ENCODE measurements at places on chromosomes 3 and 15.

DNA sequence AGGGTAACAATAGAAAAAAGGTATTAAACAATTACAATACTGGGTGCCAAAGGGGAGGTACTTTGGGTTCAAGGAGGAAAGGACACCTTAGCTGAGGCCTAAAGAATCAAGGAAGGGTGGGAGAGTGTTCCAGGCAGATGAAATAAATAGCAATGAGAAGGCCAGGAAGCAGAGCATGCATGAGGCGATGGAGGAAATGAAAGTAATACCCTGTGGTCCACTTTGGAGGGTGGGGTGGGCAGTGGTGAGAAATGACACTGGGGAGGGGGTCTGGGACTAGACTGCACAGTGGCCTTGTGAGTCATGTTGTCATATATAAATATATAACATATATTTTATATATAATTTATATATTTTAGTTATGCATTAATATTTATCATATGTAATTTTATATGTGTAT lies 55.9 kb downstream of the BHLHE40 start:
- DNase-seq: no peak

DNA sequence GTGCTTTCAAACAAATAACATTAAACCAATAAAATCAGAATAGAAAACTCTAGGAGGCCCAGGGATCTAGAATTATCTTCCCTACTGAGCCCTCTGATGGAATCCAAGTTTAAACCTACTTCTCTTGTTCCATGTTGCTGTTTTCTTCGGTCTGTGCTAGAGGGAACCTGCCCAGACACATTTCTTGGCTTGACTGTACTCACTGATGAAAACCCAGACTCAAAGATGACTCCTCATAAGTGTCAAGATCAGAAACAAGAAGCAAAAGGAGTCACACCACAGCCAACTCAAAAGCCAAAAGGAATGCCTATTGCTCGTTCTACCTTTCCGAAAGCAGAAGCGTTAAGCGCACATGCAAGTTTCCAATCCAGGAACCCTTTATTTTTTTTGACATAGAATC lies 31.6 kb downstream of the SCAP start:
- no peak for DNase-seq

- DNase-seq: no peak
Observed at GRCh38 chr3:131421957-131422498, 40.5 kb downstream of the NUDT16 start.

- no peak for DNase-seq
Observed at GRCh38 chr3:62632510-62633294, 242.5 kb downstream of the CADPS start.

GRCh38 chr3:127610105-127610504 lies 11.9 kb downstream of the MCM2 start:
- no peak for DNase-seq

GRCh38 chr3:197224034-197224444 lies 74.4 kb downstream of the DLG1 start:
- peak; percentile 15 for DNase-seq

GRCh38 chr15:23687143-23687470 lies at the start of gene NDN:
TSS of gene NDN (minus strand) at chr15:23687305. CDS start at chr15:23687217, 88 bp downstream.
- DNase-seq: no peak

- DNase-seq: no peak
Observed at GRCh38 chr15:72198356-72199204, 993 bp upstream of the GRAMD2A start.

Data from amniotic stem cell (primary cell).